ENCODE measurements at places on chromosomes 4 and X.

DNA sequence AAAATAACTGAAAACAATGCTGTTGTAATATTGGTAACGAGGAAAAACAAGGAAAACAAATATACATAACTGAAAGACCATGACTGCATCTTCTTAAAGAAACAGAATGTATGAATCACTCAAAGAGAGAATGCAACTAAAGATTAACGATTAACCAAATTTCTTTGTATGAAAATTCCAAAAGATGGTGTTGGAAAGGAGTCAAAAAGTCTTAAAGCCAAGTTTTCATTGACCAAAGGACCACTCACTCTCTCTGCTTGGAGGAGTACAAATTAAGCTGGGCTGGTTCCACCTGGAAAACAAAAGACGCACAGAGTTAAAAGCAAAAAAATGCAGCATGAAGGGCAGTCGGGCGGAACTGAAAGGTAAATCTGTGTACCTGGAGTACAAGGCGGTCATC lies 1.8 kb downstream of the DCAF12L1 start:
- DNase-seq, result no peak

GRCh38 chrX:47446431-47446830 lies 36.6 kb downstream of the ZNF41 start:
- DNase-seq, result no peak

DNA sequence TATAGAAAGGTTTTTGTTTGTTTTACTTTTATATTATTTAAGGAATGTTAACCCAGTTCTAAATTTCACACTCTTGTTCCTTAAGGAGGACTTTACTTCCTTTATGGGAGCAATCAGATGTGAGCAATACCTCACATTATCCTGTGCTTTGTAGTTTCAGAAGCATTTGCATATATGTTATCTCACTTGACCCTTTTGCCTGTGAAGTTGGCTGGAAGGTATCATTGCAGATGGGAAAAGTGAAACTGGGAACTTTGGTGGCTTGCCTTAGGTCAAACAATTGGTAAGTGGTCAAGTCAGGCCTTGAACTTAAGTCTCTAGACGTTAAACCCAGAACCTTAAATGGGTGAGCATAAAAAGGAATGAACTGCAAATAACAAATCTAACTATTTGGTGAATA lies 90.6 kb downstream of the AREG start:
- no peak for DNase-seq

- DNase-seq, result no peak
Measured at GRCh38 chrX:114390251-114390796, 193.6 kb upstream of the HTR2C start.

DNA sequence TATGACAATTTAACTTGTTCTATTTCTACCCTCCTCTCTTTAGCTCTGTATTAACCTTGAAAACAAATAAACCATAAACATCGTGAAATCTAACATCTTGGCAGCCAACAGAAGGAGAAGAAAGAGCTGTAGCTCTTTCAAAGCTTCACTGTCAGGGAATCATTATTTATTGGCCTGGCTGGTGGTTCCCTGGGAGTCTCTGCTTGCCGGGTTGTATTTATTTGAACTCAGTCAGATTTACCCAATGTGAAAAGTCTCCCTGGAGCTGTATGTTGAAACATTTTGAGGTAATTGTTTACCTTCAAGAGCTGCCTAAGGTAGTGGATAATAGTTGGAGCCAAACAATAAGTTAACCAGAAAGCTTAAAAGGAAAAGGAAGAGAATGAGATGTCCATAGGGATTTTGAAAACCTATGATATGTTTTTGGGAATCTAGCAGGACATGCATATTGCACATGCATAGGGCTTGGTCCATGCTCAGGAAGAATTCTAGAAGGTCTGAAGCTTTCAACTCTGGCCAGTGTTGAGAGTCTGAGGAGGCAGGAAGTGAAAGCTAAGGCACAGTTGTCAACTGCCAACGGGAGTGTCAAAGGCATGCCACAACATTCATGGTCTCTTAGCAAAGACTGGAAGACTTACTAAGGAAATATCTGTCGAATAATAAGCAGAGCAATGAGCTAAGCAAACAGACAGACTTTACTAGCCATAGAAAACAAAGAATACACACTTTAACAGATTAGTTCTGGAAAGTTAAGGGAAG lies 621.6 kb downstream of the PCDH7 start:
- DNase-seq, result no peak

DNA sequence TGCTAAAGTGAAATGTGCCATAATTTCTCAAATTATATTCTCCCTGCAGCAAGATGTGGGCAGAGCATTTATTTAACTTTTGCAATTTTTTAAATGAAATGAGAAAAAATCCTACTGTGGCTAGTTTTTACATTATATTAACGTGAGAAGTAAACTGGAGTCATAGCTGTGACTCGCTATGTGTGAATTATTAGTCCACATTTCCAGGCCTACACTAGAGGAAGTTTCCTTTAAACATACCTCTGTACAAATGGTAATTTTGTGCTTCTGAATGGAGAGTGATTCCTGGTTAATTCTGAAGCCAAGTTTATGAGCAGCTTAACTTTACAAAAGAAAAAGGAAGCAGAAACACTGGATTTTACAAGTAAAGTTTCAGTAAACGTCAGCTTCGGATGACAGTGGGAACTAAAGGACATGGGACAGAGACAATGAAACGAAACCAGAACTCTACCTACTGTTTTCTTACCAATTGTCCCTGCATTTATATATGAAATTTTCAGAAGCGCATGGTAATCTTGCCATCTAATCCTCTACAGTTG lies 72.4 kb downstream of the FBXO8 start:
- DNase-seq, result no peak

DNA sequence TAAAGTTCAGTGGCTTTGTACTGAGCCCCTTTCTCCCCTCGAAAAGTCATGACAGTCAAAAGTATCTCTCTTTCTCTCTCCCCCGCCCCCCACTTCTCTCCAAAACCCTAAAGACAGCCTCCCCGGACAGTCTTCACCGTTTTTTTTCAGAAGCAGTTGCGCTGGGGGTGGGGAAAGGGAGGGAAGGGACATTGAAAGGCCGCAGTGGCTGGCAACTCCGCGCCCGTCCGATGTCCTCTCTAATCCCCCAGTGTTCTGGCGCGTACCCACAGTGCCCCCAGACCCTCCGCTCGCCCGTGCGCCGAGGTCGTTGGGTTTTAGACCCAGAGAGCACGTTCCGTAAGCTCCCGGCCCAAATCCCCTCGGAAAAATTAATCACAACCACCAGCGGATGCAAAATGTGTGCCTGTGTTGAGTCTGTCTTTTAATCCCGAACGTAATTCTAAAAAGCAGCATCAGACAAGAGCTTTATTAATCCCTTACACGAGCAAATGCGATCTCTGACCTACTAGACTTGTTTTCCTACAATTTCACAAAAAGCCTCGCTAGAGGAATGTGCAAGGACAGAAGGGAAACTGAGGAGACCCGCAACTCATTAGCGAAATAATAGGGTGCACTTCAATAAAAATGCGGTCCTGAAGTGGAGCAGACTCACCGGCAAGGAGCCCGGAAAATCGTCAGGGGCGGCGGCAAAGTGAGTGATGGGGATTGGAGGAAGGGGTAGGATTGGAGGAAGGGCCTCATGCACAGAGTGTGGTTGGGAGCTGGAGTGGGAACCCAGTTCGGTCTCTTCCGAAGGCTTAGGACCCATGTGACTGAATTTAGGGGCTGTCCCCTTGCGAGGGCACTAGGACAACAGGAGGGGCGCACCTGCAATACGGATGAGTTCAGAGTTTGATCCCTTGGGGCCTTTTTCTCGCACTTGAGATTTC lies 12.2 kb upstream of the PRDM8 start:
- DNase-seq, result no peak

- no peak for DNase-seq
Measured at GRCh38 chrX:47313056-47313455, 57.3 kb upstream of the ZNF157 start.

- no peak for DNase-seq
Measured at GRCh38 chr4:52641854-52642563, 17.1 kb downstream of the USP46 start.

DNA sequence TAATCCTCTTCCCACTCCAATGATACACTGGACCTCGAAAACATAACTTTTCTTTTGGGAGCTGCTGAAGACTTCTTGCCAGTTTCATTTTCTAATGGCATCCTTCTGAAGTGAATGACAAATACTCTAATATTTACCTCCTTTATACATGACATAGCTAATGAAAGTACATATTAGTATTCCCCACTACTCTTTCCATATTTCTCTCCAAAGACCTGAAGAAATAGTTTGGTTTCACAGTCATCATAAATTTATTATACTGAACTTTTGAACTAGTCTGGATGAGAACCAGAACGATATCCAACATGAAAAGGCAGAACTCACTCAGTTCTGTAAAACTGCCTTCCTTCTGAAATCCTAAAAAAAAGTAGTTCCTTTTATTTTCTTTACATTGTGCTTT lies 139.1 kb downstream of the GPC3 start:
- DNase-seq, result no peak

- no peak for DNase-seq
Measured at GRCh38 chrX:33194876-33195433, 16.4 kb downstream of the DMD start.

DNA sequence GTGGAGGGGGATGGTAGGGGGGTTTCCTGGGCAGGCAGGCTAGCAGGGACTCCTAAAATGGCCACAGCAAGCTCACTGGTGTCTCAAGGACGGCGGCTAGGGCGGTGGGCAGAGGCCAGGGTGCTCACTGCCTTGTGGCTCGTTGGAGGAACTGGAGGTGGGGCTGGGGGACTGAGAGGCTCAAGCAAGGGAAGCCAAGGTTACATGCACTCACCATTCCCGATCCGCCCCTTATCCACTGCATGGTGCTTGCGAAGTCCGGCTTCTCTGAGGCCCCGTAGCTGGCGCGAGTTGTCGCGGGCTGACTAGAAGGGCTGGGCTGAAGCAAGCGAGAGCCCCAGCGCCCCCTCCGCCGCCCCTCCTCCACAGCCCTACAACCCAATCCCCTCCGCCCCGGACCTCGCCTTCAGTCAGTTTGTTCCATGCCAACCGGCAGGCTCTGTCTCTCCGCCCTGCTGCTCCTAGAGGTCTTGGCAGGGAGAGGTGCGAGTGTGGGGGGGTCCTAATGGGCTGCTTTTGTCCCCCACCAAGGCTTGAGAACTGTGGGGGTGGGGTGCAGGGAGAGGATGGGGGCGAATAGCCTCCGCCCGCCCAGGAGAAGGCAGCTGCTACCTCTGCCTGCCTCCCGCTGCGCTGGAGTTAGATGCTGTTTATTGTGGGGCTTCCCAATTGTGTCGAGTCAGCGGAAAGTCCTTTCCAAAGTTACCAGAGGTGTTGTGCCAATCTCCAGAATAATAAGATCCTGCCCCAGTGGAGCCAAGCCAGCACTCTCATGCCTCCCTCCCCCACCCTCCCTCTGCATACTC lies at the start of gene ARHGEF9:
TSS of gene ARHGEF9 (minus strand) at position 313 of the 806 bp plus-strand sequence. CDS start at position 244, 69 bp downstream.
- no peak for DNase-seq

- no peak for DNase-seq
Measured at GRCh38 chrX:75625232-75625631, 102.4 kb upstream of the ZDHHC15 start.

GRCh38 chr4:183249854-183250253 lies 70.2 kb downstream of the CLDN22 start:
- no peak for DNase-seq

- no peak for DNase-seq
Measured at GRCh38 chrX:24485323-24485722, 20.2 kb downstream of the PDK3 start.

- no peak for DNase-seq
Measured at GRCh38 chr4:23937173-23937572, 47.3 kb upstream of the PPARGC1A start.

- DNase-seq, result no peak
Measured at GRCh38 chr4:38804654-38805295, at the start of gene TLR1. Gene TLR1, minus strand, starts transcription at chr4:38804791. Its CDS starts 5,960 bp downstream, at chr4:38798831.

DNA sequence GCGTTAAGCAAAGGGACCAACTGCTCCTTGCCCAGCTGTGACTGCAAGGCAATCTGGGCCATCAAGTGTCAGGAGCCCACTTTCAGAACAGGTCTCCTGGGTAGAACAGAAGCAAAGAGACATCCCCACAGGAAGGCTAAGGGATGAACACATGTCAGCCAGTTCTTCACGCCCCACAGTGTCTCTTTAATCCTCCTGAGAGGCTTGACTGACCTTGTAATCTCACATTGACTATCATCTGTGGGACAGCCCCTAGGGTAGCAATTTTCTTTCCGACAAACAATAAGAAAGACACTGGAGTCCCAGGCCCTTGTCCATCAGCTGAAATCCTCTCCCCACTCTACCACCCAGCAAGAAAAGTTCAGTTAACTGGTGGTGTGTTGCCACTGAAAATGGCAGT lies 1.0 kb downstream of the CHRDL1 start:
- DNase-seq, result no peak

GRCh38 chr4:142567199-142567598 lies 278.9 kb downstream of the INPP4B start:
- DNase-seq, result no peak

DNA sequence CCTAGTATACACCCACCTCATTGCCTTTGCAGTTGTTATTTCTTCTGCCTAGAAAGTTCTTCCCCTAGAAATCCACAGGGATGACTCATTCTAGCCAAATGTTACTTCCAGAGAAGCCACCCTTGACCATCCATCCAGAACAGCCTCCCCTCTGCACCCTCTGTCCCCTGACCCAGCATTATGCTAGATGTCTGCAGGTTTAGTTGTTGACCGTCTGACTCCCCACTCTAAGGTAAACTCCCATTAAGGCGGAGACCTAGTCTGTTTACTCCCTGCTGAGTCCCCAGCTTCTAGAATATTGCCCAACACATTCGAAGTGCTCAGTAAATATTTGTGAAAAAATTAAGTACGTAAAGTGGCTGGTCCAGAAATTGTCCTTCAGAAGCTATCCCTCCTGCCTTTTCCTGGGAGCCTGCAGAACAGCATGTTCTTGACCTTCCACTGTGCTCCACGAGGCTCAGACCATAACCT lies 11.0 kb downstream of the SRD5A3 start:
- DNase-seq, result no peak

DNA sequence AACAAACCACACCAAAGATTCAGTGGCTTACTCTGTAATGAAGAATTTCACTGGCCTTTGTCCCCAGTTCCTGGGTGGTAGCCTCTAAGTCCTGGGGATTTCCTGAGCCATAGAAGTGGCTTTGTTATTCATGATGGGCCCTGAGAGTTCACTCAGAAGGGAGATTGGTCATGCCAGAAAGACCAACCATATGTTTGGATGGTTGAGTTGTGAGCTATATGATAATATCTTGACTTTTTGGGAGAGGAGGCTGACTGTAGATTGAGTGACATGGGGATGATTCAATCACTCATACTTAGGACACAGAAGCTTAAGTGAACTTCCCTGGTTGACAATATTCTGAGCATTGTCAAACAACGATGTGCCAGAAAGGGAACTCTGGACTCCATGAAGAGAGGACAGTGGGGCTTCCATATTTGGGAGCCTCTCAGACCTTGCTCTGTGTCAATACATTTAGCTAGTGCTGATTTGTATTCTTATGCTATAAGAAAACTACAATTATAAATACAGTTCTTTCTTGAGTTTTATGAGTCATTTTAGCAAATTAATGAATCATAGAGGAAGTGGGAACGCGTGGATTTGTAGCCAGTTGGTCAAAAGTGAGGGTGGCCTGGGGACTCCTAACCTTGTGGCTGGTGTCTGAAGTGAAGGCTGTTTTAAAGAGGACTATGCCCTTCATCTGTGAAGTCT lies 392.0 kb downstream of the GBA3 start:
- no peak for DNase-seq

- DNase-seq, result no peak
Measured at GRCh38 chrX:139844884-139845283, 88.0 kb downstream of the ATP11C start.

- no peak for DNase-seq
Measured at GRCh38 chr4:41719417-41719816, 29.1 kb downstream of the PHOX2B start.

GRCh38 chr4:76192236-76192635 lies 21.4 kb downstream of the SCARB2 start:
- DNase-seq, result no peak
